ENCODE measurements at places on chromosomes 7 and 10. TPM values are rescaled to one million over a fixed set of nuclear protein-coding genes. Genes with fewer than 3 reads are reported as not detected.

The MTERF1 gene
- total RNA-seq: 18.0 TPM

The APBB1IP gene
- total RNA-seq: 74.9 TPM

The CYP2E1 gene
- total RNA-seq: not detected

The ITPRID1 gene
- total RNA-seq: not detected

The CARD11 gene
- 133 TPM for total RNA-seq

The PRSS58 gene
- not detected for total RNA-seq

The METTL2B gene
- total RNA-seq: 21.1 TPM

The WEE2 gene
- total RNA-seq: not detected

The CCZ1 gene
- total RNA-seq: 98.2 TPM

The LRMDA gene
- total RNA-seq: not detected

The GPR15LG gene
- not detected for total RNA-seq

The LRRC18 gene
- not detected for total RNA-seq

The CALCR gene
- total RNA-seq: not detected

The PLCE1 gene
- total RNA-seq: not detected

The ASB13 gene
- 9.0 TPM for total RNA-seq

The FEZF1 gene
- total RNA-seq: not detected

The WNT8B gene
- 0.38 TPM for total RNA-seq

The FAM25G gene
- not detected for total RNA-seq

The AGAP6 gene
- total RNA-seq: 15.5 TPM

The ZNF33A gene
- 38.0 TPM for total RNA-seq

The HOXA2 gene
- total RNA-seq: not detected

The CALU gene
- total RNA-seq: 30.6 TPM

The LIPK gene
- total RNA-seq: not detected

The MYL10 gene
- total RNA-seq: not detected

The EN2 gene
- not detected for total RNA-seq

The DUS4L gene
- 8.3 TPM for total RNA-seq

The XPNPEP1 gene
- 69.4 TPM for total RNA-seq

The GSTO2 gene
- 0.72 TPM for total RNA-seq

The GATAD1 gene
- total RNA-seq: 14.5 TPM

The SPAG6 gene
- total RNA-seq: 0.28 TPM

The FAM13C gene
- total RNA-seq: not detected

The KIFBP gene
- total RNA-seq: 10.9 TPM

The NCF1 gene
- total RNA-seq: 5.2 TPM

The TMEM140 gene
- 19.9 TPM for total RNA-seq

The AS3MT gene
- 0.58 TPM for total RNA-seq

The CNTNAP2 gene
- total RNA-seq: not detected

The OPN4 gene
- not detected for total RNA-seq

The PLAU gene
- total RNA-seq: 0.48 TPM

The SFTPA1 gene
- not detected for total RNA-seq

All from activated naive CD4-positive, alpha-beta T cell treated with anti-CD3 and anti-CD28 coated beads, Interleukin-2, amount 10 ng/mL, durations not matched to agents 5 hours and 36 hours (primary cell).